ENCODE measurements at places on chromosomes 16 and 17. TPM values are rescaled to one million over a fixed set of nuclear protein-coding genes. Genes with fewer than 3 reads are reported as not detected.

OR4D1 gene
- total RNA-seq: 0.88 TPM

- H3K36me3 ChIP-seq: peaks cover 2% of the 10 kb centered on the region
- no peak overlapping the region for H3K27ac ChIP-seq
- no peak for DNase-seq
- peaks cover 26% of the 10 kb centered on the region for H3K4me1 ChIP-seq
Observed at GRCh38 chr16:82643936-82644630, 17.3 kb downstream of the CDH13 start.

DNA sequence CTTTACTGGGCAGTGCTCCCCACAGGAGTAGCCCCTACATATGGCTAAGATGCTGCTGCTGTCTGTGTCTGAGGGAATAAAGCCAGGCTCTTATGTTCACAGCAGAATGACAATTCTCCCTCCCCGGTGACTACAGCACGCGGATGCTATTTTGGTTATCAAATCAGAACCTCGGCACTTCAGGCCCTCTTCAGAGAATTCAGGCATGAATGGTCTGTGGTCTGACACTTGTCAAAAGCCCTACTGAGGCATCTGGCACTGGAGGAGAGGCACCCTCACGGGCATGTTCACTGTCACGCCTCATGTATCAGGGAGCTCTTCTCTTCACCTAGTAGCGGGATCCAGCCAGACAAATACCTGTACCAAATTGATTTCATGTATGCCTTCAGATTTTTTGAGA, 30.4 kb downstream of the KIAA0513 start:
- H3K4me3 ChIP-seq: no peak overlapping the region
- DNase-seq: no peak
- H3K27ac ChIP-seq: no peak overlapping the region
- no peaks in the 10 kb centered on the region for H3K36me3 ChIP-seq

GRCh38 chr17:50139950-50140885, 10.3 kb upstream of the SAMD14 start:
- peaks cover 95% of the 10 kb centered on the region for H3K36me3 ChIP-seq
- H3K27me3 ChIP-seq: no peaks in the 10 kb centered on the region
- H3K27ac ChIP-seq: peak overlapping the region; percentile 95
- H3K4me1 ChIP-seq: peaks cover 71% of the 10 kb centered on the region

DNA sequence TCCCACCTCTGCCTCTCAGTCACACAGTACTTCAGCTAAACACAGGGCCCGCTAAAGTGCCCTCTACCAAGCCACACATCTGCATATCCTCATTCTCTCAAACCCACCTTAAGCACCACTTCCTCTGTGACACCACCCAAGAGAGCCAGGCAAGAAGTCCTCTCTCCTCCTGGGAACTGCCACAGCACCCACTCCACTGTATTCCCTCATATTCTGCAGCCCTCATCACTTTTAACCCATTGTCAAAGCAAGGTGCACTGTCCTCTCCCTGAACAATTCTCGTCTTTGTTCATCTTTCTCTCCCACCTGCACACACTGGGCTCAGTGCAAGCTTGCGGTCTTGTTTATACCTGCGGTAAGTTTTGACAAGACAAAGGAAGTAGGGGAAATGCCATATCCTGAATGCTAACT, 13.6 kb downstream of the CHD9 start:
- peak overlapping the region; percentile 68 for H3K27ac ChIP-seq

GRCh38 chr16:65037556-65037955, 84.3 kb downstream of the CDH11 start:
- H3K27ac ChIP-seq: no peak overlapping the region
- H3K4me1 ChIP-seq: no peaks in the 10 kb centered on the region
- H3K27me3 ChIP-seq: no peaks in the 10 kb centered on the region
- no peak overlapping the region for H3K4me3 ChIP-seq
- DNase-seq: no peak

DNA sequence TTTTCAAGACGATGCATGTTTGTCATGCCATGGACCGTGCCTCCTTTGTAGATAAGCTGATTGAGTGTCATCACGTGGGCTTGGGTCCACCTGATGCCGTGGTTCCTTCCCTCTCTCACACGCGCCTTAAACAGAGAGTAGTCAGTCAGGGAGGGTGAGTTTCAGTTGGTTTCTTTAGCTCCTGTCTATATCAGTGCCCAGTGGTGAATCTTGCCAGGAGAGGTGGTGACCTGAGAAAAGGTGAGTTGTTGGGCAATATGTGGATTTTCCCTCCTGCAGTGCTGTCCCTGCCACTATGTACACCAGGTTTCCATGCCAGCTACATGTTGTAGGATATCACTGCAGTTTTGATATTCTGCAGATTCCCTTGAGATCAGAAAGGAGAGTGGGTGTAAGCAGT, 129.7 kb downstream of the LAT start:
- H3K27ac ChIP-seq: peak overlapping the region; percentile 40
- peaks cover 60% of the 10 kb centered on the region for H3K36me3 ChIP-seq
- no peak overlapping the region for H3K4me3 ChIP-seq
- H3K27me3 ChIP-seq: no peaks in the 10 kb centered on the region

All from activated CD4-positive, alpha-beta memory T cell treated with anti-CD3 and anti-CD28 coated beads, Interleukin-2, amount 10 ng/mL, durations not matched to agents 7 days and 5 days (primary cell).